ENCODE measurements at places on chromosomes 16 and 17.

GRCh38 chr17:32461853-32462617 is 17.7 kb downstream of the PSMD11 start:
- peak; percentile 42 for DNase-seq

- DNase-seq: no peak
Measured at GRCh38 chr17:82915757-82916027, 75.9 kb upstream of the ZNF750 start.

DNA sequence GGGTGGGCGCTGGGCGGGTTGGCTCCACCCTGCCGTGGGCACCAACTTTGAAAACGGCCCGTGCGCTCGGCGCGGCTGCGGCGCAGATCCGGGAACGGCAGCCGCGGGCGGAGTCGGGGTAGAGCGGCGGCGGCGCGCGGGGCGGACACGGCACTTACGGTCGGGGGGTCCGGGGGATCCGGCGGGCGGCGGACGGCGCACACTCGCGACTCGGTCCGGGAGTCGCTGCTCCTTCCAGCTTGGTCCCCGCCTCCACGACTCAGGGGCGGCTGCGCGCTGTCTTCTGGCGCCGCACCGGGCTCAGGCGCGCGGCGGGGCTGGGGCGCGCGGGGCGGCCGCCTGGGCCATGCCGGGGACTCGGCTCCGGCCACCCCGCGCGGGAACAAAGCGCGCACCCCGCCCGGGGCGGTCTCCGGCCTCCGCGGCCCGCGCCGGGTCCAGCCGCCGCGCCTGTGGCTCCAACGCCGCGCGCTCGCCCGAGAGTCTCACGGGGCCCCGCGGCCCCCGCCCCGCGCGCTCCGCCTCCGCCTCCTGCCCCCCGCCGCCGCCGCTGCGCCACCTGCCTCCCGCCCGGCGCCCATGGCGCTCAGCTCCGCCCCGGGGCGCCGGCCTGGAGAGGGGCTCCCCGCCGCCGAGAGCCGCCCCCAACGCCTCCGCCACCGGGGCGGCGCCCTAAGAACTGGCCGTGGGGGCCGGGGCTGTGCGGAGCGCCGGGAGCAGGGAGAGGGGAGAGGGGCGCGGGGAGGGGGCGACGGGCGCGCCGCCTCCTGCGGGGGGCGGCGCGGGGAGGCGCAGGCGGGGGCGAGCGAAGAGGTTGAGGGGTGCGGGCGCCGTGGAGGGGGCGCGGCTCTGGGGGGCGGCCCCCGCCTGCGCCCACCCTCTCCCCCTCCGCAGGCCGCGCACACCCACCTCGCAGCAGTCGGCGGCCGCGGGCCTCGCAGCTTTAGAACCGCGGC is 35.9 kb downstream of the CBFA2T3 start:
- no peak for DNase-seq

- DNase-seq: no peak
Measured at GRCh38 chr16:1914084-1914608, 4.1 kb downstream of the HS3ST6 start.

DNA sequence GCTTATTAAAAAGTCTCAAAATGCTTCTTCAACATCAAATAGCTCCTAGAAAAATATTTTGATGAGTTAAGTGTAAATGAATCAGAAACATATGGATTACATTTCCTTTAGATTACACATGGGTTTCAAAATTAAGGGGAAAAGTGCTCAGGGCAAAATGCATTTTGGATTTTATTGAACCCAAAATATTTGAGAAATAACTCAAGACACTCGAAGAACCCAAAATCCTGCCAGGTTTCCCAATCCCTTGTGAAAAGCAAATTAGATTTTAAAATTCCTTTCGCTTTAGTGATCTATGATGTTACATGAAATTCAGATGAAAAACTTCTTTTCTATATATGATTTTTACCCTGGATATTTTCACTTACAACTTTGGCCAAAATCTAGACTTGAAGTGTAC is 847.4 kb upstream of the SOX9 start:
- DNase-seq: no peak

DNA sequence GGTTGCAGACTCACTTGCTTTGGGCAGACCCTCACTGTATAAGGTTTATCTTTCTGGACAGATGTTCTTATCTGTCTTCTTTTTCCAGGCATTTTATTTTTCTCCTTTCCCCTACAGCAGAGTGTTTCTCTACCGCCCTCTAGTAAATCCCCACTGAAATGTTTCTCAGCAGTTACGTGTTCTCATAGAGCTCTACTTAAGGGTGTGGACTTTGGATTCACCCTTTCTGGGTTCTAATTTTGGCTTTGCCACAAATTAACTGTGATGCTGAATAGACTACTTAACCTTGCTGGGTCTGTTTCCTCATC is 2.0 kb downstream of the ADAT1 start:
- DNase-seq: no peak

- DNase-seq: no peak
Measured at GRCh38 chr17:7466639-7467341, 12.6 kb downstream of the ZBTB4 start.

- DNase-seq: no peak
Measured at GRCh38 chr17:8436844-8437171, 1.1 kb downstream of the NDEL1 start.

DNA sequence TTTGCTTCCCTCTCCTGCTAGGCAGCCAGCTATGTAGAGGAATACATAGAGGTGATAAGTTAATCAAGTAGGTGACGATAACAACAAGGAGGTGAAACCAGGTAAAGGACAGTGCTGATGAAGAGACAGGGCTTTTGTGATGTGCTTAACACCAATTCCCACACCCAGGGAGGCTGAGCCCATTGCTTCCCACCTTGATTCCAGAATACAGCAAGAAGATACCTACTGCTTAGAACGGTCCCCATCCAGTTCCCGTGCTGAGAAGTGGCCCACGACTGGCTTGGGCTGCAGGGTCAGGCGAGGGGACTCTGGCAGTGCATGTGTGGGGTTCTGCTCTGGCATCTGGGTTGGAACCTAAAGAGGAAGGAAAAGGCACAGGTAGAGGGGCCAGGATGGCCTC is 16.1 kb upstream of the GFAP start:
- no peak for DNase-seq

GRCh38 chr16:81493755-81494433 is 49.3 kb downstream of the CMIP start:
- DNase-seq: no peak

DNA sequence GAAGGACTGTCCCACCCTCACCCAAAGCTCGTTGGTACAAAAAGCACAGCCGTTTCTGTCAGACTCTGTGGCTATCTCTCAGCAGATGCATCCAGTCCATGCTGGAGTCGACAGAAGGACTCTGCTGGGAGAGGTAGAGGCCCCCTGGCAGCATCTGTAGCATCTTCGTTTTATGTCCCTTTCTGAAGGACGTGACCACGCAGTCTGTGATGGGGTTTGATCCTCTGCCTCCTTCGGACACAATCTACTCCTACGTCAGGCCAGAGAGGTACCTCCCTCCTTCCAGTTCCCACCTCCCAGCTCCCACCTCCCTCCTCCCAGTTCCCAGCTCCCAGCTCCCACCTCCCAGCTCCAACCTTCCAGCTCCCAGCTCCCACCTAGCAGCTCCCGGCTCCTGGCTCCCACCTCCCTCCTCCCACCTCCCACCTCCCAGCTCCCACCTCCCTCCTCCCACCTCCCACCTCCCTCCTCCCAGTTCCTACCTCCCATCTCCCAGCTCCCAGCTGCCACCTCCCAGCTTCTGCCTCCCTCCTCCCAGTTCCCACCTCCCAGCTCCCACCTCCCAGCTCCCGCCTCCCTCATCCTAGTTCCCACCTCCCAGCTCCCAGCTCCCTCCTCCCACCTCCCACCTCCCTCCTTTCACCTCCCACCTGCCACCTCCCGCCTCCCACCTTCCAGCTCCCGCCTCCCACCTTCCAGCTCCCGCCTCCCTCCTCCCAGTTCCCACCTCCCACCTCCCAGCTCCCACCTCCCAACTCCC is 11.4 kb upstream of the MC1R start:
- DNase-seq: no peak

DNA sequence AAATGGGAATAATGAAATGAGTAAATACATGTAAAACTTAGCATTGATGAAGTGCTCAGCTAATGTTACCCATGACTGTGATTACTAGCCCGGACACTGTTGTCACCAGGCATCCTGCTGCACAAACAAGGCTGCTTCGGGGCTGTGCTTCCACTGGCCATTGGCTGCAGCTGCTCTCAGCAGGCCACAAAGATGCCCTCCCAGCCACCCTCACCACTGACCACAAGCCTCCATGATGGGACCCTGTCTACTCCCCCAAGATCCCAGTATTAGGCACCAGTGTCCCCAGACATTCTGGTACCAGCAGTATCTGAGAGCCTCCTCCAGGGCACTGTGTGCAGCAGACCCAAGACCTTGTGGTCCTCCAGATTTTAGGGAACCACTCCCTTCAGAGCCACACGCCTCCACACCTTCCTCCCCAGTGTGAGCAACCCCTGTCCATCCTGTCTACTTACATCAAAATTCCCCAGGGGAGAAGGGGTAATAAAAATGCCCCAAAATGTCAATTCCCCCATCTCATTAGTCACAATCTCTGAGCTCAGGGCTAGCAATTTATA is 19.7 kb upstream of the NUP93 start:
- no peak for DNase-seq

DNA sequence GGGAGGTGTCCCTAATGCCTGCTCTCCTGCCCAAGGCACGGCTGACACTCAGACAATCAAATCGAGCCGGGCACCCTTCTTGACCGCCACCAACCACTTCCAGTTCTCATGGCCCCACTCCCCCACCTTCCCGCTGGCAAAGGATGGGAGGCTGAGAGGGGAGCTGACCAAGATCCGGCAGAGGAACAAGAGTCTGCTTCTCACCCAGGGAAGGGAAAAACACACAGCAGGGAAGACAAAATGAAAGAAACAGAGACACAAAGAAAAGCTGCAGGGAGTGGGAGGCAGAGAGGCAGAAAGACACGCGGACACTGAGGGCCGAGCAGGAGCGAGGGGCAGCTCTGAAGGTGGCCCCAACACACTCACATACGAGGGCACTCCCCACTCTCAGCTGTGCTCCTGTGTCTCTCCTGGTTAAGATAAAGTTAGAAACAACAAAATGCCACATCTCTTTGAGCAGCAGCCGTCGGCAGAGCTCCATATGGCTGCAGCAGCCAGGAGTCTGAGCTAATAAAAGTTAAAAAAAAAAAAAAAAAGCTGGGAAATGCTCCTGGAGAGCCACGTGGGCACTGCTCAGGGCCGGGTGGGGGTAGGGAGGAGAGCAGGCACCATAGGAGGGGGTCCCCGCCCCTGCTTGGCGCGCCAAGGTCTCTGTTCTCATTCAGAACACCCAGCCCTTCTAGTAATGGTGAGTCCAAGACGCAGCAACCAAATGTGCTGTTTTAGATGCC is 7.4 kb downstream of the LRRC75A start:
- DNase-seq: no peak

DNA sequence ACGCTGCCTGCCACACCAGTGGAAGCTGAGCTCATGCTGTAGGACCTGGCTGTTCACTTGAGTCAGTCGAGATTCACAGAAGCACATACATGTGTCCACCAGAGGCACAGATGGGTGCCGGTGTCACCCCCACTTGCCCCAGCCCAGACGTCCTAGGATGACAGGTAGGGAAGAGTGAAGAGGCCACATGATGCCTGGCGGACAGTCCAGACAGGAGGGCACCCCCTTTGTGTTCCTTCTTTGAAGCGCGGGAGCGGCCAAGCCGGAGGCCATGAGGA is 8.8 kb downstream of the UBE2I start:
- DNase-seq: no peak

- DNase-seq: no peak
Measured at GRCh38 chr16:84751947-84752346, 52.1 kb downstream of the USP10 start.

- no peak for DNase-seq
Measured at GRCh38 chr17:19332371-19333131, 30.0 kb downstream of the B9D1 start.

- no peak for DNase-seq
Measured at GRCh38 chr17:31674717-31675349, 184.2 kb downstream of the COPRS start.

DNA sequence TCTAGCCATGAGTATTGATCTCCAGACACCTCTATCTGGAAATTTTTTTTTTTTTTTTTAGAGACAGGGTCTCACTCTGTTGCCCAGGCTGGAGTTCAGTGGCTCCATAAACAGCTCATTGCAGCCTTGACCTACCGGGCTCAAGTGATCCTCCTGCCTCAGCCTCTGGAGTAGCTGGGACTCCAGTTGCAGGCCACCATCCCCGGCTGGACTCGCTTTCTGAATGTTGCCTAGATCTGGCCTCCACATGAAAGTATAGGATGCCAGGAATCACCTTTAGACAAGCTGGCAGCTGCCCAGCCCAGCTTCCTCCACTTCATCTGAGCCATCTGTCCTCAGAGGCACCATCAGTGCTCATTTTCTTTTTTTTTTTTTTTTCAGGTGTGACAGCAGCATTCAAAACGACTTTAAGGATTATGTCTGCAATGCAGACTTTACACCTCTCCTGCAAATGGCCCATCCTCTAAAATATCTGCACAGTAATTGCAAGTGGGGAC is 6.4 kb upstream of the PRR14 start:
- no peak for DNase-seq

DNA sequence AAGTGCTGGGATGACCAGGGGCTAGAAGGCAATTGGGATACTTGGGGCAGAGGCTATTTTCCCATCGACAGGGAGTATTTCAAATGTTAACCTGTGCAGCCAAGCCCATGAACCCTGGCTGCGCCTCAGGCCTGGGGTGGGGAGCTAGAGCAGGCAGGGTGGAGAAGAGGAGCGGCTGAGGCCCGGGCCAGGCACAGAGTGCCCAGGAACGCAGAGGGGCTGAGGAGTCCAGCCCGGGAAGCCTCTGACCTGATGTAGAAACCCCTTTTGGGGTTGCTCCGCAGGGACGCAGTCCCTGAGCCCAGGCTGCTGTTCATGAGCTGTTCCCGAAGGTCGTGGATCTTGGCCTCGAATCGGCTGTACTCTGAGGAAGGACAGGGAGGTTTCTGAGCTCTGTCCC is 16.8 kb upstream of the ASGR1 start:
- no peak for DNase-seq

DNA sequence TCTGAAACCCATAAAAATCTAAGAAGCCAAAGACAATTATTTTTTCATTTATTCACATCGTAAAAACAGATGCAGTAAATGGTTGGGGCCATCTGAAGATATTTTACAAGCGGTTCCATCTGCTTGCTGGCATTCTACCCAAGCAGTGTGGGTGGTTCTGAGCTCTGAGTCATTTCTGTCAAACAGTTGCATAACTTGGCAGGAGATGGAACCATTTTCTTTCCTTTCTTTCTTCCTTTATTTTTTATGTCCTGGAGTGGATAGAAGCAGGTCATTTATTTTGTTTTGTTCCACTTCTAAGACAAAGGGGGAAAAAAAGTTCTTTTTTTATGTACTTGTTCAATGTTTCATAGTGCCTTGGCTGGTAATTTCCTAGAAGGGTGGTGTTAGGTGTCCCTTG is 1151.9 kb upstream of the GOT2 start:
- no peak for DNase-seq

GRCh38 chr17:28641579-28641978 is 3.4 kb downstream of the BLTP2 start:
- DNase-seq: no peak

- no peak for DNase-seq
Measured at GRCh38 chr17:48624544-48625494, 1.3 kb downstream of the HOXB9 start.

- DNase-seq: no peak
Measured at GRCh38 chr17:57874434-57875289, 24.8 kb upstream of the MRPS23 start.

Data from stimulated activated naive CD4-positive, alpha-beta T cell (primary cell).